NCI-H510A treated with DMSO at 0.1 percent for 48 hours (cell line): ENCODE measurements at places on chromosomes 11 and 22.

DNA sequence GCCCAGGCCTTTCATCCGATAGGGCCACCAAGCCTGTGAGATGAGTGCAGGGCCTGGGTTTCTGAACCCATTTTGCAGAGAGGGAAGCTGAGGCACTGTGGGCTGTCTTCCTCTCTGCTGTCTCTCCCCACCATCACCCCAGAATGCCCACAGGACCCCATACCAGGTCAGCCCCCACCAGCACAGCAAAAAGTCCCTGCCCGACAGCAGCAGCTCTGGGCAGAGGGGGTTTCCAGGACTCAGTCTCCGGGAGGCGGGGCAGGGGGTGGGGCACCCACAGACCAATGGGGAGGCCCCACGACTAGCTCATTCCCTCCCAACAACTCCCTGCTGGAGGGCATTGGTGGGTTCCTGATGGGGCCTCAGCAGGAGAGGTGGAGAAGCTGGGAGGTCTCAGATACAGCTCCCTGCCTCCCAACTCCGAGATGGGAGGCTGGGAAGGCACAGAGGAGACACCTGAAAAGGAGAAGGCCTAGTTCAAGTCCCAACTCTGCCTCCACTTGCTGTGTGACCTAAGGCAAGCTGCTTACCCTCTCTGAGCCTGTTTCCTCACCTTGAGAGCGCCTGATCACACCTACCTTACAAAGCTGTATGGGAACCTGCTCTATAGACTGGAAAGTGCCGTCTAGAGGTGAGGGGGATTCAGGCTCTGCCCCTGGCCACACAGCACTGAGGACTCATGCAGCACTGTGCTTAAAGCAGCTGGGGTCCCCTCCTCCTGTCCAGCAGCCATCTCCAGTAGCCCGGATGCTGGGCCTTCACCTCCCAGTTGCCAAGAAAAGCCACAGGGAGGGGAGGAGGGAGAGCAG is 3.5 kb downstream of the CBX7 start:
- no peak for DNase-seq

- no peak for DNase-seq
Observed at GRCh38 chr22:29916007-29916544, 33.1 kb downstream of the MTMR3 start.

DNA sequence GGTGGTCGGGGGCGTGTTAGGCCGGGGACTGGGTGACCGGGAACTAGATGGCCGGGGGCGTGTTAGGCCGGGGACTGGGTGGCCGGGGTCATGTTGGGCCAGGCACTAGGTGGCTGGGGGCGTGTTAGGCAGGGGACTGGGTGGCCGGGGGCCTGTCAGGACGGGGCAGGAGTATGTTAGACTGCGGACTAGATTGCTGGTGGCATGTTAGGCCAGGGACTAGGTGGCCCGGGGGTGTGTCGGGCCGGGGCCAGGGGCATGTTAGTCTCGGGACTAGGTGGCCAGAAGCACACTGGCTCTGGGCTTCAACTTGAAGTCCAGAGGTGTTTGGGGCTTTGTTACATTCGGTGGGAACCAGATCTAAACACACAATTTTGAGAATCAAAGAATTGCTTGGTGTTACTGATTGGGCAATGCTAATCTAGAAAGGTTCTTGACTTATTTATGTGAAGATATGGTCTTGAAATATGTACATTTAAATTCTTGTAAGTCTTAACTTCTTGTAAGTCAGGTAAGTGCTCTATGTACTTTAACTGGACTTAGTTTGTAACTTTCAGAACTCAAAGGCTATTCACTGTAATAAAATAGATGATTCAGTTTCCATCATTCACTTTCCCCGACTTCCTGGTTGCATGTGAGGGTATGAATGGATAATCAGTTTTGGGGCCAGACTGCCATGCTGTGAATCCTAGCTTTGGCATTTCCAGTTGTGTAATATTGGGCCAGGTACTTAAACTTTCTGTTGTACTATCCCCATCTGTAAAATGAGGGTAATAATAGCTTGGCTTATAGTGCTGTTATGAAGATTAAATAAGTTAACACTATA is 1.1 kb downstream of the EXT2 start:
- DNase-seq, result no peak

GRCh38 chr11:111336582-111337256 is 38.4 kb downstream of the POU2AF3 start:
- no peak for DNase-seq

DNA sequence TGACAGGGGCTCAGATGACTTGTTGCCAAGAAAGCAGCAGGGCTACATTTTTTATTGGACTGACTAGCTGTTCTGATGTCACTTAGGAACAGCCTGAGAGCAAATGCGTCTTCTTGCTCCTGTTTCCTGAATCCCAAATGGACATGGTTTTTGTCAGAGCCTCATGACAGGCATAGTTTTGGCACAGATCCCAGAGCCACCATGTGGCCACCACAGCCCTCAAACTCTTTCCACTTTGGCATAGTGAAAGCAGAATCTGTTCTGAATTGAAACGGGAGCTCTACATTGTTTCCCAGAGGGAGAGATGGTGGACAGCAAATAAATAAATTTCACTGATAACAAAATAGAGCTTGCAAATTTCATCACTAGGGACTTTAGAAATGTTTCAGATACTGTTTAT is 222.2 kb downstream of the C11orf87 start:
- DNase-seq, result peak; percentile 48

DNA sequence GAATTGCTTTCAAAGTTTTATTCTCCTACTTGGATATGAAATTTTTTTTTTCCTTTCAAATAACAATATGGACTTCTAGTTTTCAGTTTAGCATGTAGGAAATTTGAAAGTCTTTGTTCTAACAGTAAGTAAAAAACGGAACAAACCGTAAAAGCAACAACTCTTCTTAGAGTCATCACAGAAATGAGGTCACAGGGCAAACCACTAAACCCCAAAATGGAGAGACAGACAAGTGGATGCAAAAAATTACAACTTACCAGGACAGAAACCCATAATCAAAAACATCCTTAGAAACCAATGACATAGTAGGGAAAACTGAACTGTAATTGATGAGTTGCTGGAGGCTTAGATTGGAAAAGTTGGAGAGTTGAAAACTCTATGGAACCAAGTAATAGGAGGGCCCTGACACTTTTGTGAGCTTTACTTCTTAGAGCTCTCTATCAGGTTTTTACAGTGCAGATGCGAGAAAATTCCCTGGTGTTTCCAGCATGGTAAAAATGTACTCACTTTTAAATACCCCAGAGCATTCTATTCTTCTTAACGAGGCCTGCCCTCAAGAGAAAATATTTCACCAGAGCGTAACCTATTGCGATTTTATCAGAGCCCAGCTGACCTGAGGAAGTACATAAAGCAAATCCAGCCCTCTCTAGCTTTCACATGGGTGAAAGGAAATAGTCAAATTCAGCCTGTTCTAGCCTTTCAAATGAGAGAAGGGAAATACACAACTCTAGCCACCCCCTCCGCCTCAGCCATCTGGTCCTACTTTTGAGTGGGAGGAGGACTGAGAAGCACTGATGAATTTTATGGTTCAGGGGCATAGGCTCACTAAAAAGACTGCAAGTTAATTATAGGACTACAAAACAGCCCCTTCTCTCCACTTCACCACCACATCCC is 39.1 kb downstream of the CASP12 start:
- no peak for DNase-seq

DNA sequence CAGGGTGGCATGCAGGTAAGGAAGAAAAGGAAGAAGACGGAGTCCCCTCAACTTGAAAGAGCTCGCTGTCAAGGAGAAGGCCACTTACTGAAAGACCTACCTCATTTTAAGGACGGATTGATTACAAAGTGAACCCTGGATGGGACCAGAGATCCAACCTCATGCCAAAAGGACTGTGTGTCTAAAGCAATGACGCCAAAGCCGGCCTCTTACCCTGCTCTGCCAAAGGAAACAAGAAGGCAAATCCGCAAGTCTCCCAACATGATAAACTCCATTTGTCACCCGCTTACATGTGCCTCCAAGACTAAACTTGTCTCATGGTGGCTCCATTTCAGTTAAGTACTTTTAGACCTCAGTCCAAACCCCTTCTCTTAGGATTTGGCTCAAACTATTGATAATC is 148.7 kb upstream of the MTMR2 start:
- DNase-seq, result no peak
